ENCODE measurements at places on chromosomes 6 and 20. TPM values are rescaled to one million over a fixed set of nuclear protein-coding genes. Genes with fewer than 3 reads are reported as not detected.
A peak's percentile ranks its signal among the peaks of the same experiment; 100 is the strongest.

DNA sequence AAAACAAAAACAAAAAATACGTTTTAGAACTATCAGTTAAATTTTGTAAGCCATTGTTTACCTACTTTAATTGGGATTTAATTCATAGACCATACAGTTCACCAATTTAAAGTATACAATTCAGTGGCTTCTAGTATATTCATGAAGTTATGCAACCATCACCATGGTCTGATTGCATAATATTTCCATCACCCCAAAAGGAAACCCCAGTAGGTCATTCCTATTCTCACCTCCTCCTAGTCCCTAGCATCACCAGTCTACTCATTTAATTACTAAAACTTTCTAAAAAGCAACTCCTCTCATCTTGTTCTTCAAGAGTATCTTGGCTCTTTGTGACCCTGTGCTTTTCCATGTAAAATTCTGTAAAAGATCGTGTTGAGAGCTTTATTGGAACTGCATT lies 60.2 kb downstream of the ASXL1 start:
- DNase-seq = no peak

- DNase-seq = peak; percentile 81
These were observed 243.9 kb upstream of the TCF21 start for GRCh38 chr6:133644892-133645619.

GRCh38 chr6:134217798-134218140 lies 100.1 kb downstream of the SGK1 start:
- DNase-seq = peak; percentile 10

- peak; percentile 60 for DNase-seq
These were observed 2.2 kb downstream of the NOL4L start for GRCh38 chr20:32582659-32583580.

GRCh38 chr6:151482290-151482689 lies 11.5 kb upstream of the CCDC170 start:
- peak; percentile 62 for DNase-seq

CLVS2 gene
- polyA plus RNA-seq = 0.24 TPM

PRPH2 gene
- polyA plus RNA-seq = 3.0 TPM

All from renal pelvis (tissue), 12 donors.